Natural killer cell (primary cell): ENCODE measurements at places on chromosomes 12 and 14.

DNA sequence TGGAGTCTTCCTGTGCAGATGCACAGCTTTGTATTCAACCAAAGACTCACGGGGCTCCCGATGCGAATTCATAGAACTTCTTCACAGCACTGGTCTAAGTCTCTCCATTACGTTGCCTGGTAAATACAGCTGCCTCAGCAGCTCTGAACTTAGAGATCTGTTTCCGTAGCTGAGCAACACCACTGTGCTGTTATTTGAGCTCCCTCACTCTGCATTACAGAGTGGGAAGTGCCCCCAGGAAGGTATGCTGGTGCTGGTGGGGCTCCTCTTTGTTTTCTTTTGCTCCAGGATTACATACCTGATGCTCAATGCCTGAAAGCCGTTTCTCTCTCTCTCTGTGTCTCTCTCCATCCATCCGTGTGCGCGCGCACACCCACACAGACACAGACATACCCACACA, 227.5 kb upstream of the RMST start:
- H3K36me3 ChIP-seq = no peaks in the 10 kb centered on the region
- no peak for DNase-seq
- H3K27me3 ChIP-seq = no peaks in the 10 kb centered on the region
- H3K4me1 ChIP-seq = no peaks in the 10 kb centered on the region
- no peak overlapping the region for H3K4me3 ChIP-seq
- no peak overlapping the region for H3K27ac ChIP-seq

DNA sequence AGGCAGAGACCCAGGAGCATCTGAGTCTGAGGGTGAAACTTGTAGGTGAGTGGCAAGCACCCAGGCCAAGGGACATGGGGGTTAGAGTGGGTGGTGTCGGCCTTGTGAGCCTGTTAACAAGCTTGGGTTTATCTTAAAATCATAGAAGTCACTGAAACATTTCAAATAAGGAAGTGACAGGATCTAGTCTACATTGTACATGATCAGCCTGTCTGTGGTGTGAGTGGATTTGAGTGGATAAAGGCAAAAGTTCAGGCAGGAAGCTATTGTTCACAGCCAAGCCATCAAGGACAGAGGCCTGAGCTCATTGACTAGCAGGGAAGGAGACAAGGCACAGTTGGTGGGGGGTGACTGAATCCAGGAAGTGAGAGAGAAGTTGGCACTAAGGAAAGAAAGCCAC, 59.3 kb upstream of the FKBP4 start:
- H3K36me3 ChIP-seq = no peaks in the 10 kb centered on the region
- H3K4me1 ChIP-seq = no peaks in the 10 kb centered on the region

DNA sequence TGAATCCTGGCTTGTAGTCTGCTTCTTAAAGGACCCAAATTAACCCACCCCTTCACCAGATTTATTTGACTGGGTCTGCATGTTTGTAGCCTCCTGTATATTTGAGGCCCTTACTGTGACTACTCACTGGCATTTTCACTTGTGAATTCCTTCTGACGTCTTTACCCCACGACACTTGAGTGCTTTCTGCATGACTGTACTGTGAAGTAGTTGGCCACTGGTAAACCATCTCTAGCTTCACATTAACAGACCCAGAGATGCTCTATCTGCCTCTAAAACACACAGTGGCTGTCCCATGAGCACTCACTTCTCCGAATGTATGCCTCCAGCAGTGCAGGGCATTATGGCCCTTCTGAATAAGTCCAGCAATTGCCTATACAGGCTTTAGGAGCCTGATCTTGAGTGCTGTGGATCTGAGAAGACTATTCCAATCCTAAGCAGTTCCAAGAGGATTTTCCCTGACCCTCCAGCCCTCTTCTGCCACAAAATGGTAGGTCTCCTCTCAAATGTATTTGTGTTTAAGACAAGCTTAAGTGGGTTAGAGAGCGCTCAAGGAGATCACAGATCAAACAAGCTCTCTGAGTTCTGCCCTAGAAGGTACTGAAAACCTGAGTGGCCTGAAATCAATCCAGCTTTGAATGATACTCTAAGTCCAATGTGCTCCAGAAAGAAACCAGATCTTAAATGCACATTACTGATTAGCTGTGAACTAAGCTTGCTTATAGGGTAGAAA, 534.7 kb downstream of the RPS29 start:
- H3K4me3 ChIP-seq = no peak overlapping the region
- DNase-seq = no peak

- peaks cover 8% of the 10 kb centered on the region for H3K27me3 ChIP-seq
- DNase-seq = no peak
- no peaks in the 10 kb centered on the region for H3K36me3 ChIP-seq
- no peak overlapping the region for H3K27ac ChIP-seq
Observed at GRCh38 chr14:101480747-101481530, 80.4 kb upstream of the DIO3 start.

DNA sequence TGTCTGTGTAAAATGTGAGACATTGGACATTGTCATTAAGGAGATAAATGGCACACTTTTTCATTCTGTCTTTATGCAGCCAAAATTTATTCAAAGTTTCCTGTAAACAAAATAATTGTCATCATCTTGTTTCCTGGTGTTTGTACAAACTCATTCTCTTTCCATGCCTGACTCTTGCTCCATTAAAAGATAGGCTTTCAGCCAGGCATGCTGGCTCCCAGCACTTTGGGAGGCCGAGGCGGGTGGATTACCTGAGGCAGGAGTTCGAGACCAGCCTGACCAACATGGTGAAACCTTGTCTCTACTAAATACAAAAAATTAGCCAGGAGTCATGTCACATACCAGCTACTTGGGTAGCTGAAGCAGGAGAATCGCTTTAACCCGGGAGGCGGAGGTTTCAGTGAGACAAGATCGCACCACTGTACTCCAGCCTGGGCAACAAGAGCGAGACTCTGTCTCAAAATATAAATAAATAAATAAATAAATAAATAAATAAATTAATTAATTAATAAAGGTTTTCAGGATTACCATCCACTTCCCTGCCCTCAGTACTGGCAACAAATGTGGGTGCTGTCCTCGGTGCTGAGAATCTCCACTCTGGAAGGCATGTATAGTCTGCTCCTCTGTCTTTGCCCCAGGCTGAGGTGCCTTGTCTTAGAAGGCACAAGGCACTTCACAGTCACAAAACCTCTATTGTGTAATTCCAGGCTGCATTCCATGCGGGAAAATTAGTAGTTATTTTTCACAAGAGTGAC, 83.2 kb downstream of the PAH start:
- no peaks in the 10 kb centered on the region for H3K4me1 ChIP-seq
- H3K36me3 ChIP-seq = no peaks in the 10 kb centered on the region
- no peak for DNase-seq

DNA sequence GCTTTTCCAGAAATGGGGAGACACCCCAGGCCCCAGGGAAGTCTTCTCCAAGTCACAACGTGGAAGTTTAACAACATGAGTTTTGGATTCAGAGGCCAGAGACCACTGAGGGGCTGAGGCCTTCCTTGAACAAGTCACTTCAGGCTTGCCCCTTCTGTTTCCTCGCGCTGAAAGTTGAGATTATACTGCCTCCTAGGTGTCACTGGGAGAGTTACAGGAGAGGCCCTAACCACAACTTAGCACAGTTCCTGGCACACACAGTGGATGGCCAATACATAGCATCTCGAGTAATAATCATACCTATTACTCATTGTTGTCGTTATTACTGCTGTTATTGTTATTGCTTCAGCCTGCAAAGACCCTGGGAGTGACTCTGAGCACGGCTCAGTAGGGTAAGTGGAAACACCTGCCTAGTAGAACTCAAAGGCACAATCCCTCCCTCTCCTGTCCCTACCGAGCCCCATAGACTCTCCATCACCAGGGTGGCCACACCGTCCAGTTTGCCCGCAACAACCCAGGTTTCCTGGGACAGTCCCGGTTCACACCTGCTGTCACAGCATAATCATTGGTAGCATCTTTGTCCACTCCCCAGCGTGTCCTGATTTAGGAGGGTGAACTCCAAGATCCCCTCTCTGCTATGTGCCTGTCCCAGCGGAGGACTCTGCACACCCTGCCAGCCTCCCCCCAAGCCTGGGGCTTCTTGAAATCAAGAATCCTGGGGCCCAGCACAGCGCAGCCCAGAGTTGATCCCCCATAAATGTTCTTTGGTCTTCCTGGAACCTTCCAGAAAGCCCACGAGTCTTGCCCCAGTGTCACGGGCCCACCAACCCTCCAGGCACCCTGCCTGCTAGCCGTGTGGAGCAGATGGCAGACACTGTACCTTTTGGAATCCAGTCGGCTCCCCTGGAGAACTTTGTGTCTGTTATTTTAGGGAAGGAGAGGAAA, 85.0 kb downstream of the SYNE3 start:
- peaks cover 39% of the 10 kb centered on the region for H3K36me3 ChIP-seq
- DNase-seq = peak; percentile 28
- no peaks in the 10 kb centered on the region for H3K27me3 ChIP-seq

DNA sequence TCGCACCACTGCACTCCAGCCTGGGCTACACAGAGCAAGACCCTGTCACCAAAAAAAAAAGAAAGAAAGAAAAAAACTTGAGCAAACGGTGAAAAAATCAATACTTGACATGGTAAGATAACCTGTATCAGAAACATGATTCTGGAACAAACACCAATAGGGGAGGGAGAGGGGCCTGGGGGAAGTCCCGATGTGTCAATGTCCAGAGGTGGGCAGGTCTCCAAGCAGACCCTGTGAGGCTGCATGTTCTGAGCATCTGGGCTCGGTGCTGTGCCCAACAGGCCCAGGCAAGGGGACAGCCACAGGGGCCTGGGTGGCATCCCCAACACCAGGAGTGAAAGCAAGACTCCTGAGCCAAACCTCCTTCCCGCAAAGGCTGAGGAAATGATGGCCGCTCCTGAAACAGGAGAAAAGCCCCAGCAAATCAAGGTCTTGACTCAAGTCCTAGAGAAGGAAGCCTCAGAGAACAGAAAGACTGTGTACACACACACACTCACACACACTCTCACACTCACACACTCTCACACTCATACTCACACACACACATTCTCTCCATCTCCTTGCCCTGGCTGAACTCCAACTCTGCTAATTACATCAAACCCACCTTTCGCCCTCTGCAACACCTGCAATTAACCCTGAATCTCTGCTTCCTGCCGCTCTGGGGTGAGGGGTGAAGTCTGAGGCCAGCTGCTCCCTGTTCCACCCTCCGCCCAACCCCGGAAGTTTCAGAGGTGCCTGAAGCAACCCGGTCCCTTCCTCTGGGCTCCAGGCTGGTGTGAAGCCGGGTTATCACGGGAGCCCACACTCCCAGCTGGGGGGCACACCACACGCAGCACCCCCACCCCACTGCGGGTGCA, 20.4 kb downstream of the CCDC88C start:
- H3K27ac ChIP-seq = peak overlapping the region; percentile 82
- H3K4me3 ChIP-seq = peak overlapping the region; percentile 15
- peaks cover 6% of the 10 kb centered on the region for H3K36me3 ChIP-seq
- DNase-seq = peak; percentile 76

- no peaks in the 10 kb centered on the region for H3K27me3 ChIP-seq
- H3K4me1 ChIP-seq = peaks cover 12% of the 10 kb centered on the region
- H3K27ac ChIP-seq = no peak overlapping the region
- DNase-seq = no peak
- H3K36me3 ChIP-seq = no peaks in the 10 kb centered on the region
- no peak overlapping the region for H3K4me3 ChIP-seq
Observed at GRCh38 chr12:117042862-117043261, 56.4 kb downstream of the TESC start.

- H3K4me1 ChIP-seq = peaks cover 14% of the 10 kb centered on the region
- no peaks in the 10 kb centered on the region for H3K27me3 ChIP-seq
- H3K27ac ChIP-seq = no peak overlapping the region
Observed at GRCh38 chr12:21438643-21439042, 1.2 kb downstream of the PYROXD1 start.

DNA sequence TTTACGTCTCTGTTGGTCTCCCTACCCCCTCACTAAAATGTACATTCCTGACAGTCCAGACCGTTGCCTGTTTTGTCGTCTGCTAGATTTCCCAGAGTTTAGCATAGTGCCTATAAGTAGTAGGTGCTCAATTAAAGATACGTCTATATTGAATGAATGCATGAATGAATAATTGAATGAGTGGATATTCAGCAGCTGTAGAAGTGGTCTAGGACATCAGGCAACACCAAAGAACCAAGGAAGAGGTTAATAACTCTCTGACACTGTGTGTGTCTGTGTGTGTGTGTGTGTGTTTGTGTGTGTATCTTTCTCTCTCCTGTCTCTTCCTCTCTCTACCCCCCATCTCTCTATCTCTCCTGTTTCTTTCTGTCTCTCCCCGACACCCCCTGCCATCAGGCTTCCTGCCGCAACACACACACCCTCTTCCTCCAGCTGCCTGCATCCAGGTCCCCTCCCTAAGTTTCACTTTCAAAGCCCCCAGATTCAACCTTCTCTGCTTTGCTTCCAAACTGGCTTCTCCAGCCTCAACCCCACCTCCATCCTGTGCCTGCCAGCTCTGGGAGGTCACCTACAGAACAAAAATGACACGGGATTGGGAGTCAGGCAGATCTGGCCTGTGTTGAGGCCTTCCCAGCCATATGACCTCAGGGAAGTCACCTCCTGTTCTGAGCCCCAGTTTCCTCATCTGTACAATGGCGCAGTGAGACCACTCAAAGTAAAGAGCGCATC, 119.9 kb upstream of the NCOR2 start:
- H3K4me1 ChIP-seq = peaks cover 18% of the 10 kb centered on the region
- peak; percentile 11 for DNase-seq
- H3K4me3 ChIP-seq = no peak overlapping the region
- peaks cover 3% of the 10 kb centered on the region for H3K27me3 ChIP-seq
- H3K27ac ChIP-seq = no peak overlapping the region
- no peaks in the 10 kb centered on the region for H3K36me3 ChIP-seq

DNA sequence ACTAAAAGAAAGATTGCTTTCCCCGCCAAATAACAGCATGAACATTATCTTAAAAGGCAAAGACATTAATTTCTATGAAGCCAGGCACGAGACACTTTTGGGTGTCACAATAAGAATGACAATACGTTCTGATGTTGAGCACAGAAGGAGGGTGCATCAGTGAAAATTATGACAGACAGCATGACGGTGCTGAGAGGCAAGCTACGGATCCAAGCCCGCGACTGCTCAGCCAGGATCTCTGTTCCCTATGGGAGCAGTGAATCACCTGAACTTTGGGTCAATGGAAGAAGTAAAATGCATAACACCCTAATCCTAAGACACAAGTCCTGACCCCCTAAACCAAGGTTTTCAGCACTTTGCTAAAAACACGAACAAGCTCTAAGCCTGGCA, 51.7 kb downstream of the SLC25A47 start:
- no peaks in the 10 kb centered on the region for H3K27me3 ChIP-seq
- H3K4me3 ChIP-seq = no peak overlapping the region
- no peak for DNase-seq
- H3K27ac ChIP-seq = peak overlapping the region; percentile 55
- peaks cover 1% of the 10 kb centered on the region for H3K36me3 ChIP-seq
